ENCODE measurements at places on chromosomes 3 and 15. TPM values are rescaled to one million over a fixed set of nuclear protein-coding genes. Genes with fewer than 3 reads are reported as not detected.

MFGE8 gene
- 18.6 TPM for total RNA-seq

COL6A6 gene
- total RNA-seq: not detected

STAB1 gene
- total RNA-seq: not detected

ZPLD1 gene
- total RNA-seq: not detected

HAPLN3 gene
- 27.2 TPM for total RNA-seq

CD86 gene
- total RNA-seq: 0.19 TPM

CXCR6 gene
- 8.0 TPM for total RNA-seq

C3orf49 gene
- total RNA-seq: not detected

RHCG gene
- total RNA-seq: not detected

ZNF385D gene
- total RNA-seq: not detected

SERINC4 gene
- total RNA-seq: 0.11 TPM

MRPL47 gene
- 67.3 TPM for total RNA-seq

PRC1 gene
- total RNA-seq: 90.4 TPM

MAP4 gene
- 113 TPM for total RNA-seq

SLC28A2 gene
- total RNA-seq: not detected

WNT7A gene
- 0.06 TPM for total RNA-seq

TMOD2 gene
- total RNA-seq: 6.7 TPM

GABRR3 gene
- total RNA-seq: not detected

CCR9 gene
- 1.5 TPM for total RNA-seq

ITIH1 gene
- total RNA-seq: not detected

NUP210 gene
- total RNA-seq: 159 TPM

UBL7 gene
- total RNA-seq: 66.6 TPM

MESD gene
- total RNA-seq: 28.1 TPM

CKMT1A gene
- not detected for total RNA-seq

AGBL1 gene
- not detected for total RNA-seq

FRMD4B gene
- total RNA-seq: 41.4 TPM

GNB5 gene
- 15.6 TPM for total RNA-seq

CYP11A1 gene
- 0.13 TPM for total RNA-seq

TMIE gene
- 0.25 TPM for total RNA-seq

GOLGA8M gene
- total RNA-seq: not detected

FBXL22 gene
- 0.92 TPM for total RNA-seq

PDE8A gene
- 17.5 TPM for total RNA-seq

PPP1R14D gene
- not detected for total RNA-seq

RETNLB gene
- not detected for total RNA-seq

ISLR gene
- total RNA-seq: not detected
